CD4-positive, CD25-positive, alpha-beta regulatory T cell (primary cell): ENCODE measurements at places on chromosomes 16 and 17. TPM values are rescaled to one million over a fixed set of nuclear protein-coding genes. Genes with fewer than 3 reads are reported as not detected.
A peak's percentile ranks its signal among the peaks of the same experiment; 100 is the strongest.

- H3K4me1 ChIP-seq, result peaks cover 12% of the 10 kb centered on the region
- H3K27ac ChIP-seq, result no peak overlapping the region
- H3K36me3 ChIP-seq, result no peaks in the 10 kb centered on the region
- H3K4me3 ChIP-seq, result no peak overlapping the region
These were observed 47.2 kb upstream of the GSE1 start for GRCh38 chr16:85565801-85566526.

GRCh38 chr17:57876023-57876865 is 26.4 kb upstream of the MRPS23 start:
- no peak for DNase-seq
- H3K36me3 ChIP-seq, result no peaks in the 10 kb centered on the region

DNA sequence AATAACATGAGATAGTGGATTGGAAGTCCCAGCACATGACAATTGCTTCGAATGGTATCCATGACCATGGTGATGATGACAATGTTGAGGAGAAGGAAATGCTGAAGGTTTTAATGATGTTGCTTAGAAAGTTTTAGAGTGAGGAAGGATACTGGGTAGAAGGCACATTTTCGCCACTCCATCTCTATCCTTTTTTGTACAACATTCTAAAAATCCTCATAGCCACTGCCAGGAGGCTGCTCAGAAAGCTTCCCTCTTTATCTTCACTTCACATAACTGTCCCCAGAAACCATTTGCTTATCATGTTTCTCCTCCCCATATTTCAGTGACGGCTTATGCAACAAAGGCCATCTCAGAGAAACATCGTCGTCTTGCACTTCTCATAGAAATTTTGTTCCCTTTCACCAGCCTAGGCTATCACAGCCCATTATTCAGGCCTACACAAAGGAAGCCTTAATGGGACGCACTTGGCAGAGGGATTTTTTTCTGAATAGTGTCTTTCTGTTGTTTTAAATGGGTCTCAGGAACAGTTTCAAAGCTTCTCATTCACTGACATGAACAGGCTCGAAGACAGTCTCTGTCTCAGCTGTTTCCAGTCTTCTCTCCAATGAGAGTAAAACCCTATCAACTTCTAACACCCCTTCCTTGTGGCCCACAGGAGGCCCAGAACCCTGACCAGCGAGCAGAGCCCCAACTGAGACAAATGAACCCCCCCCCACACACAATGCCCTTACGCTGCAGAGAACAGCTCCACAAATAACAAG is 506.7 kb downstream of the HAPSTR1 start:
- no peak for DNase-seq
- H3K4me1 ChIP-seq, result no peaks in the 10 kb centered on the region
- H3K36me3 ChIP-seq, result no peaks in the 10 kb centered on the region
- no peaks in the 10 kb centered on the region for H3K27me3 ChIP-seq
- no peak overlapping the region for H3K4me3 ChIP-seq
- no peak overlapping the region for H3K27ac ChIP-seq

DNA sequence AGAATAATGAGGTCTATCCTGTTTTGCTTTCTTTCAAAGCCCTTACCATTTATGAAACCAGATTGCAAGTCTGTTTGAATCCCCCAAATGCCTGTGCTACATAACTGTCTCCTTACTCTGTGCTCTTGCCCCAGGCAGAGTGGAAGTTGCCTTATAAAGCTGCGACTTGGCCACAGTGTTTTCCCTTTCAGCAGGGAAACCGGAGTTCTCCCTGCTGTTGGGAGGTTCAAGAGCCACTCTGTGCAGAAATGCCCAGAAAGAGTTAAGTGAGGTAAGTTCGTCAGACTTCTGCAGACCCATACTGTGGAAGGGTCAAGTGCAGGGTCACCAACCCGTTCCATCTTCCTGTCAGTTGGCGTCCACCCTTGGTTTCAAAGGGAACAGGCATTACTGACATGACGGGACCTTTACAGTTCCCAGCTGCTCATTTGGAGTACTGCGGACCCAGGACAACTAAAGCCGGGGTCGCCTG is 508.9 kb downstream of the WWOX start:
- DNase-seq, result no peak
- no peak overlapping the region for H3K4me3 ChIP-seq
- no peaks in the 10 kb centered on the region for H3K4me1 ChIP-seq
- H3K27me3 ChIP-seq, result no peaks in the 10 kb centered on the region
- H3K36me3 ChIP-seq, result no peaks in the 10 kb centered on the region
- H3K27ac ChIP-seq, result no peak overlapping the region

DNA sequence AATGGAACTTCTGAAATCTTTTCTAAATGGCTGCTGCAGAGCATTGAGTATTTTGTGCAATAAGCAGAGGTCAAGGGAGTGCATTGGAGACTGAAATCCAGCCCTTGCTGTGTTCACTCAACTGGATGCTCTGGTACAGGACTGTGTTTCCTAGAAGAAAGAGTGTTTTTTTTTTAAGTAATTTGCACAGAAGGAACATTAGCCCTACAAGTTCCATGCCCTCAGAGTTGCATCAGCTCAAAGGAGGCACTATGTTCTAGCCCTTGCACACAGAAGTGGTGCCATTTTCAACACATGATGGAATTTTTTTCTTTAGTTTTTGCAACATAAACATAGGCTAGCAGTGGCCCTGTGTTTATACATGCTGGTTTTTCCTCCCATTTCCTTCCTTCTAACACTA is 144.1 kb upstream of the HLF start:
- peaks cover 15% of the 10 kb centered on the region for H3K4me1 ChIP-seq
- no peak overlapping the region for H3K27ac ChIP-seq
- DNase-seq, result no peak
- no peak overlapping the region for H3K4me3 ChIP-seq
- no peaks in the 10 kb centered on the region for H3K27me3 ChIP-seq

GRCh38 chr17:35377068-35377467 is 3.6 kb upstream of the SLFN11 start:
- H3K27me3 ChIP-seq, result no peaks in the 10 kb centered on the region
- H3K36me3 ChIP-seq, result no peaks in the 10 kb centered on the region
- DNase-seq, result no peak
- no peak overlapping the region for H3K4me3 ChIP-seq
- H3K27ac ChIP-seq, result no peak overlapping the region

GRCh38 chr17:2264067-2264860 is 39.3 kb downstream of the SMG6 start:
- H3K27me3 ChIP-seq, result no peaks in the 10 kb centered on the region
- peak overlapping the region; percentile 89 for H3K27ac ChIP-seq
- H3K4me3 ChIP-seq, result peak overlapping the region; percentile 33
- no peak for DNase-seq
- H3K36me3 ChIP-seq, result no peaks in the 10 kb centered on the region

- no peaks in the 10 kb centered on the region for H3K4me1 ChIP-seq
- no peak overlapping the region for H3K4me3 ChIP-seq
- H3K27me3 ChIP-seq, result no peaks in the 10 kb centered on the region
- no peak for DNase-seq
- no peak overlapping the region for H3K27ac ChIP-seq
- H3K36me3 ChIP-seq, result no peaks in the 10 kb centered on the region
These were observed 389.2 kb upstream of the HSBP1 start for GRCh38 chr16:83418565-83418964.

DNA sequence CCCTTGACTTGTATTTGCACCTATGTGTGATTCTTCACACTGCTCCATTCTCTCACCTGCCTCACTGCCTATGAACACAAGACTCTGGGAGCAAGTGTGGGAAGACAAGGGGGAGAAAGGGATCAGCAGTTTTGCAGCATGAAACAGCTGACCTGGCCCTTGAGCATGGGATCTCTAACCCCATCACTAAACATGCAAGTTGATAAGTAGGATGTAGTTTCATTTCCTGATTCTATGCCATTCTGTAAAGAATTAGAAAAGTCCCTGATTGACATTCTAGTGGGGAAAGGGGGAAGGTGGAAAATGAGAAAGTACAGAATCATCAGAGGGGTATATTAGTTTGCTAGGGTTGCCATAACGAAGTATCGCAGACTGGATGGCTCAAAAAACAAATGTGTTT is 25.3 kb upstream of the MYOCD start:
- no peaks in the 10 kb centered on the region for H3K4me1 ChIP-seq
- no peak overlapping the region for H3K4me3 ChIP-seq
- H3K27me3 ChIP-seq, result no peaks in the 10 kb centered on the region
- H3K36me3 ChIP-seq, result no peaks in the 10 kb centered on the region
- no peak for DNase-seq
- no peak overlapping the region for H3K27ac ChIP-seq

GRCh38 chr17:26774291-26775218 is 519.4 kb upstream of the WSB1 start:
- no peak for DNase-seq
- no peaks in the 10 kb centered on the region for H3K4me1 ChIP-seq
- no peak overlapping the region for H3K27ac ChIP-seq
- H3K27me3 ChIP-seq, result no peaks in the 10 kb centered on the region
- H3K36me3 ChIP-seq, result no peaks in the 10 kb centered on the region

DNA sequence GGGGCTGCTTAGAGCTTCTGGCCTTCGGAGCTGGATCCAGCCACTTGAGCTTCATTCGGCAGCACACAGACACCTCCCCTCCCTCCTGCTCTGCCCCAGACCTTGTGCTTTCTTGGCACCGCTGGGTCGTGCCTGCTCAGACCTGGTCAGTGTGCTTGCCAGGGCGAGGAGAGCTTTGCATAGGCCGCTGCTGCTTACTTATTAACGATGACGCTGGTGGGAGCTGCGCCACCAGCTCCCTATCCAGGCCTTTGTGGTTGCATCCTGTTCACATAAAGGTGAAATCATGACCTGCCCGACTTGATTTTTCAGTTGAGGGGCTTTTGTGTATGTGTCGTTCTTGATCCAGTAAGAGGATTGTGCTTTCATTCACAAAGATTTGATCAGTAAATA is 101.1 kb downstream of the MSI2 start:
- DNase-seq, result no peak
- H3K27me3 ChIP-seq, result no peaks in the 10 kb centered on the region
- H3K4me1 ChIP-seq, result peaks cover 32% of the 10 kb centered on the region
- no peak overlapping the region for H3K27ac ChIP-seq
- peaks cover 5% of the 10 kb centered on the region for H3K36me3 ChIP-seq

DNA sequence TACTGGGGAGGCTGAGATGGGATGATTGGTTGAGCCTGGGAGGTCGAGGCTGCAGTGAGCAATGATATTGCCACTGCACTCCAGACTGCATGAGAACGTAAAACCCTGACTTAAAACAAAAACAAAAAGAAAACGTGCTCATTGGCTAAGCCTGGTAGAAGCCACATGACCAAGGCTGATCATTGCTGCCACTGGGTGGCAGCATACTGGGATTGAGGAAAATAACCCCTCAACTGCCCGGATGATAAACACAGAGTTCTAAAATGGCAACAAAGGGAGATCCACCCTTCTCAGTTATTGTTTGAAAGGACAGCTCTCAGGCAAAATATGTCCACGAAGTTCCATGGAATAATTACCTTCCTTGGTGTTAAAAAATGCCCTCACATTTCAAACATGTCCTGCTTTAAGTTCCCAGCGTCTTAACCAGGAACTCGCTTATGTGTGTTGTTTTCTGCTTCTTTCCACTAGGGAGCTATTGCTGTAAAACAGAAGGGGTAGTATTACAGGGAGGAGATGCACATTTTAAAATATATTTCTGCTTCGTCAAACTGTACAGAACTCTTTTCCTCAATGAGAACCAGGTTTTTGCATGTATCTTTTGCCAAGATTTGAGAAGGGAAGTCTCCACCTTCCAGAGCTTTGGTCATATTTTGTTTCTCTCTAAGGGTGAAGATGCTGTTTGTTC is 675.3 kb downstream of the MAF start:
- no peak overlapping the region for H3K4me3 ChIP-seq
- DNase-seq, result peak; percentile 9
- no peak overlapping the region for H3K27ac ChIP-seq
- H3K36me3 ChIP-seq, result no peaks in the 10 kb centered on the region
- H3K4me1 ChIP-seq, result no peaks in the 10 kb centered on the region

DNA sequence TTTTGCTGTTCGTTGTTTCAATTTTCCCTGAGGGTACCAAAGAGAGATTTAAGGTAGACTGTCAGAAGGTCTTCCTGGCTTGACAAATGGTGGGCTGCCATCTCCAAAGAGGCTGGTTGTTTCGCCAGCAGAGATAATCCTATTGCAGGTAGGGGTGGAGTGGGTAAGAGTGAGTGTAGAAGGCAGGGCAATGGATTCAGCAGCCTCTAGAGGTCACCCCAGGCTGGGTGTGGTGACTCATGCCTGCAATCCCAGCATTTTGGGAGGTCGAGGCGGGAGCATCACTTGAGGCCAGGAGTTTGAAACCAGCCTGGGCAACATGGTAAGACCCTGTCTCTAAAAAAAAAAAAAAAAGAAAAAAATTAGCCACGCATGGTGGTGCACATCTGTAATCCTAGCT is 34.6 kb downstream of the DCAKD start:
- H3K27me3 ChIP-seq, result peaks cover 13% of the 10 kb centered on the region
- no peak for DNase-seq
- peaks cover 22% of the 10 kb centered on the region for H3K4me1 ChIP-seq
- H3K27ac ChIP-seq, result no peak overlapping the region

DNA sequence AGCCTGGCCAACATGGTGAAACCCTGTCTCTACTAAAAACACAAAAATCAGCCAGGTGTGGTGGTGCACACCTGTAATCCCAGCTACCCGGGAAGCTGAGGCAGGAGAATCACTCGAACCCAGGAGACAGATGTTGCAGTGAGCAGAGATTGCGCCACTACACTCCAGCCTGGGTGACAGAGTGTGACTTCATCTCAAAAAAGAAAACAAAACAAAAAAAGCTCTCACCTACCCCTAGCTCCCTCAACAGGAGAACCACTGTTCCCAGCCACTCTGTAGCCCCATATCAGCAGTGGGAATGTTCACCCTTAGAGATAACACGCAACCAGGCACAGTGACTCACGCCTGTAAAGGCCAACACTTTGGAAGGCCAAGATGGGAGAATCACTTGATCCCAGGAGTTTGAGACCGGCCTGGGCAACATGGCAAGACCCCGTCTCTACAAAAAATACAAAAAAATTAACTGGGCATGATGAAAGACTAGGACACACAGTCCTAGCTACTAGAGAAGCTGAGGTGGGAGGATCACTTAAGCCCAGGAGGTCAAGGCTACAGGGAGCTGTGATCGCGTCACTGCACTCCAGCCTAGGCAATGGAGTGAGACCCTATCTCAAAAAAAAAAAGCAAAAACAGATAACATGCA is 5.4 kb downstream of the TMC8 start:
- no peak for DNase-seq
- H3K4me3 ChIP-seq, result no peak overlapping the region
- H3K27me3 ChIP-seq, result no peaks in the 10 kb centered on the region
- H3K27ac ChIP-seq, result no peak overlapping the region
- H3K36me3 ChIP-seq, result peaks cover 41% of the 10 kb centered on the region
- H3K4me1 ChIP-seq, result peaks cover 78% of the 10 kb centered on the region

DNA sequence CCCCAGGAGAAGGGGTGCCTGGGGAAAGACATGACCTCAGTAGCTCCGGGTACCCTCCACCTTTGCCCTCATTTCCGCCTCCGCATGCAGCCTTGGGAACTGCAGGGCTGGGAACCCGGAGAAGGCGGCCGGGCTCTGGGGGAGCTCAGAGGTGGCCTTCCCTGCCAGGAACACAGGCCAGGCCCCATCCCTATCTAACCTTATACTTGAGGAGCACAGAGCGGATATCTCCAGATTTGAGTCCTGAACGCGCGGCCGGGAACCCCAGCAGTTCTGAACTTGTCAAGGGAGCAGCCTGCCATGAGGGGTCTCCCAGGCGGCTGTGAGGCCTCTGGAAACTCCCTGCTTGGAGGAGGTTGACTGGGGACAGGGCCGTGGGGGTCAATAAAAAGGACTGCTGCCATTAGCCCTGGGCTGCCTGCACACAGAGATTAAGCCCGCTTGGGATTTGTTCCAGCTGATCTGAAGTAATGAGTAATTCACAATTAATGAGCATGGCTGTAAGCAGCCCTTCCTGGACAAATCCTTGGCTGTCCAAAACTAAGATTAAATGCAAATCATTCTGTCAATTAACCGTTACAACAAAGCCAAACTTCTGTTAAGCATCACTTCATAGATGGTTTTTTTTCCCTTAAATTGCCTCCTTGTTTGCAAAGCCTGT is 26.3 kb upstream of the METRNL start:
- no peaks in the 10 kb centered on the region for H3K27me3 ChIP-seq
- no peak overlapping the region for H3K4me3 ChIP-seq
- peaks cover 28% of the 10 kb centered on the region for H3K4me1 ChIP-seq
- no peaks in the 10 kb centered on the region for H3K36me3 ChIP-seq

IFT20 gene
- 44.9 TPM for polyA plus RNA-seq

WDR81 gene
- 10.6 TPM for polyA plus RNA-seq
